ENCODE measurements at places on chromosomes 1 and 21. TPM values are rescaled to one million over a fixed set of nuclear protein-coding genes. Genes with fewer than 3 reads are reported as not detected.
A peak's percentile ranks its signal among the peaks of the same experiment; 100 is the strongest.

- DNase-seq: peak; percentile 73
Measured at GRCh38 chr1:173868266-173869020, at the start of gene ZBTB37. TSS of gene ZBTB37 (plus strand) at chr1:173868380. CDS start at chr1:173870226, 1,846 bp downstream.

DNA sequence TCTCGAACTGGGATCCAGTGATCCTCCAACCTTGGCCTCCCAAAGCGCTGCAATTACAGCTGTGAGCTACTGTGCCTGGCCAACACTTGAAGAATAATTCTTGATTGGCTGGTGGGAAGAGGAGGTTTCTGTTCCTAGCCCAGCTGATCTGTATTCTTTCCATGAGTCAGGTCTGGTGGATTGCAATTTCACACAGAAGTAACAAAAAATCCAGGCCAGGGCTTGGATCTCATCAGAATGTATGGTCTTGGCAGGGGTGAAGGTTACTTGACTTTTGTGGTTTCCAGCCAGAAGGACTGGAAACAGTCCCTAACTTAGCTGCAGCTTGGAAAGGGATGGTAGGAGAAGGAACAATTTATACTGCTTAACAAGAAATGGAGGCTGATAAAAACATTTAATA, 5.1 kb upstream of the HP1BP3 start:
- no peak for DNase-seq

- no peak for DNase-seq
Measured at GRCh38 chr21:42027822-42028765, 17.9 kb upstream of the ZBTB21 start.

DNA sequence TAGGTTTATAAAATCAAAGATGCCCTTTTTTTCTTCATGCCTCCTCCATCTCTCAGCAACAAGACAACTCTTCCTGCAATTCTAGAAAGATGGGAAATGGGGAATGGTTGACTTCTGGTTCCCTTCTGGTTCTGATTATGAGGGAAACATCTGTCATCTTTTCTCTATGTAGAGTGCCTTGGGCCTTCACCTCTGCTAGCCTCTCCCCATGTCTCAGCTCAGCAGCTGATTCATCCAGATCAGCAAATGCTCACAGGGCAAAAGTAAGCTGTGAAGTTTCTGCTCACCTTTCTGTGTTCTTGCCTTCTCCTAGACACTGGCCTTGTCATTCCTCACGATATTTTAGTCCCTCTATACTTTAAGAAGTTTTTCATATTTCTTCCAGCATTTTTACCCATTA, 17.8 kb upstream of the BECN2 start:
- no peak for DNase-seq

GRCh38 chr1:1082776-1083415, 8.8 kb upstream of the RNF223 start:
- DNase-seq: no peak

- no peak for DNase-seq
Measured at GRCh38 chr1:212754680-212755079, 36.9 kb downstream of the NSL1 start.

DNA sequence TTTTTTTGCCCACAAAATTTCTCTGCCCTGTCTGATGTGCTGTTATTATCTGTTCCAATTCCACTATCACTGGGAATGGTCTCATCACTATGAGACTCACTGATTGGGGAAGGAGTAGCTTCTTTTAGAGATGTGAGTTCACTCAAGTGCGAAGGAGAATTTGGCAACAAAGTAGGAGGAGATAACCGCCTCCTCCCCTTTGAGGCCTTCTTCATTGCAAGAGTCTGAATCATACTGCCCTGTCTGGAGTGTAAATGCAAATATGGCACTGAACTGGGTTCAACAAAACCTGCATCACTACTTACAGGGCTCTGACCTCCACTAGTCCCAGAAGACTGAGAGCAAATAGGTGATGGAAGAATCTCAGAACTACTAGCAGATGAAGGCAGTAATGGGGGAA, 83.4 kb downstream of the ASH1L start:
- no peak for DNase-seq

DNA sequence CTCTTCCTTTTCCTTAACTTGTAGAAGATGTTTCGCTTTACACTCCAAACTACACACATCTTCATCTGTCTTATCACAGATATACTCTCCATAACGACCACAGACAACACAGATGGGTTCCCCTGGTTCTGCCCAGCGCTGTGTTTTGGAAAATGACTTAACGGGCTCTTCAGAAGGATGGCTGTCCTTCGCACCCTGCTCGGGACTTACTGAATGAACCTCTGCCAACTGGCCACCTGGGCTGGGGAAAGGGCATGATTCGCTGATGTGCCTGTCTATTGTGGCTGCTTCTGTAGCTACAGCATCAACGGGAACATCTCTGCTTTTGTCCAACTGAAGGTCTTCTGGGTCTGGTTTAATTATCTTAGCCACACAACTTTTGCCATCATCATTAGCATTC, 3.4 kb downstream of the DDX59 start:
- DNase-seq: no peak

GRCh38 chr1:46159516-46159915, 15.4 kb upstream of the TSPAN1 start:
- DNase-seq: no peak

DNA sequence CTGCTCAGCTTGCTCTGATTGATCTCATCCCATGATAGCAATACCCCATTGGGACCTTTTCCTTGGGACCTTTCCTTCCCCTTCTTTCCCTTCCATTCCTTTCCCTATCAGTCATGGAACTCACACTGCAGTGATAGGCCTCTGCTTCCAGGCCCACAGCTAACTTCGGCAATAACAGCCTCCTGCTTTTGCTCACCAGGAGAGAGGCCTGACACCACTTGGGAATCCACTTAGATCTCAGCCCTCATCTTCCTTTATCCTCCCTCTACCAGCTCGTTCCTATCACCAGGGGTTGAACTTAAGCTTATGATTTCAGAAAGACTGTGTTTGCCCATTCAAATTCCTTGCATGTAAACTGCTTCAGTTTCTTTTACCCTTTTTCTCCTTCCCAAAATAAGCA, 11.0 kb upstream of the TIPRL start:
- no peak for DNase-seq

- no peak for DNase-seq
Measured at GRCh38 chr1:219902951-219903350, 25.4 kb downstream of the SLC30A10 start.

DNA sequence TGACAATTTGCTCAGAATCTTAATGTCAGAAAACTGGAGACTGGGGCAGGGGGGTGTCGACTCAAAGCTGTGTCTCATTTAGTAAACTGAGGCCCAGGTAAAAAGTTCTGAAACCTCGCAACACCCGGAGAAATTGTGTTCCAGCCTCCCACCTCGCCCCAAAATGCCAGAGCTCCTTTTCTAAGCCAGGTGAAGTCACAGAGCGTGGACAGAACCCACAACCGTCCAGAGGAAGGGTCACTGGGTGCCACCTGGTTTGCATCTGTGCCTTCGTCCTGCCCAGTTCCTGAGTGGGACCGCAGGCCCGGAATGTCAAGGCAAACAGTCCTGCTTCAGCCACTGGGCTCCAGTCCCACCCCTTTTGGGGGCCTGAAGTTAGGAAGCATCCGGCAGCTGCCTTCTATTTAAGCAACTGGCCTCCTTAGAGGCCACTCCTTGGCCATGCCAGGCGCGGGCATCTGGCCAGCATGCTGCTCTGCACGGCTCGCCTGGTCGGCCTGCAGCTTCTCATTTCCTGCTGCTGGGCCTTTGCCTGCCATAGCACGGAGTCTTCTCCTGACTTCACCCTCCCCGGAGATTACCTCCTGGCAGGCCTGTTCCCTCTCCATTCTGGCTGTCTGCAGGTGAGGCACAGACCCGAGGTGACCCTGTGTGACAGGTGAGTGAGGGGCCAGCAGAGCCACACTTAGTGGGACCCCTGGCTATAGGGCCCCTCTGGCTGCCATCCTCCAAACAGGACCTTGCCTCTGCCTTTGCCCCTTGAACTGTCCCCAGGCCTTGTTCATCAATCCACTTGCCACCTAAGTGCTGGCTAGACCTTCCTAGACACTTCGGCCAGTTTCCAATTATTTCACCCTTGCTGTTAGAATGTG, at the start of gene TAS1R1:
Gene TAS1R1, plus strand, starts transcription at position 401 of the 872 bp plus-strand sequence. Its CDS starts 67 bp downstream, at position 468.
- DNase-seq: no peak

DNA sequence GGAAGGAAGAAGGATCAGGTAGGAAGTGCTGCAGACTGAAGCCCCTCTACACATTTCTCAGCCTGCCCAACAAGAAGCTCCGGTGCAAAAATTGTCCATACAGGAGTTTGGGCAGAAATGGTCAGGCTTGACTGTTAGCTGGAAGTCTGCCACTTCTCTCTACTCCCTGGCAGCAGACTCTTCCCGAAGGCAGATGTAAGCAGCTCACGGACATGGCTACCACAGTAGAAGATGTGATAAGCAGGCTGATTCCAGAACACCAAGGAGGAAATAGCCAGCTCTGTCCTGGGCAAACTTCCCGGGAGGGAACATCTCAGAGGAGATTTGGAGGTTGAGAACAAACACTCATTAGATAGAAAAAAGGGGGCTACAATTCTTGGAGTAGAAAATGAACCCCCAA, 52.6 kb downstream of the TRABD2B start:
- DNase-seq: no peak

GRCh38 chr1:185487026-185487425, 170.0 kb upstream of the IVNS1ABP start:
- DNase-seq: no peak

DNA sequence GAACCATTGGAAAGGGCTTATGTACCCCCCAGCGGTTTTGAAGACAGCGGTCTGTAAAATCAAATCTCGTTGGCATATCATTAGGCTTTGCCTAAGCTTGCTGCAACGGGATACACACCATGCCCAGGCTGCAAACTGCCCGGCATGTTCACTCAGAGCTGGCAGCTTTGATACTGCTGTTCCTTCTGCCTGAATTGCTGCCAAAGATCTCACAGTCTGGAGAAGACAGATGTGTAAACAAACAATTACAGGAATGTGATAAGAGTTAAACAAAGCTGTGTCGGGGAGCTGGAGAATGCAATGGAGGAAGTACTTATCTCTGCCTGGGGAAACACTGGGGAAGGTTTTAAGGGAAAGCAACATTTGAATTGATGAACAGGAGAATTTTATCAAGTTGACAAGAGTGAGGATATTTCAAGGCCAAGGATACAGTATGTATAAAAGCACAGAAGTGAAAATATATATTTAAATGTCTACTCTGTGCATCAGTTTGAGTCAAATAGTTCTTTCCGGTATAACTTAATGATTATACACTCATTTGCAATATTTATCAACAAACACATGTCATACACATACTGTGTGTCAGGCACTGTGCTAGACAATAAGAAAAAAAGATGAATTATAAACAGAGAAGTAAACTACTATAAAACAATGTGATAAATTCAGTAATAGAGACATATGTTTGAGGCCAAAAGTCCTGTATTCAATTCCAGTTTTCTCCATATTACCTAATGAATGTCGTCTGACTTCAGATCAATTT, 29.9 kb downstream of the CHML start:
- DNase-seq: no peak

DNA sequence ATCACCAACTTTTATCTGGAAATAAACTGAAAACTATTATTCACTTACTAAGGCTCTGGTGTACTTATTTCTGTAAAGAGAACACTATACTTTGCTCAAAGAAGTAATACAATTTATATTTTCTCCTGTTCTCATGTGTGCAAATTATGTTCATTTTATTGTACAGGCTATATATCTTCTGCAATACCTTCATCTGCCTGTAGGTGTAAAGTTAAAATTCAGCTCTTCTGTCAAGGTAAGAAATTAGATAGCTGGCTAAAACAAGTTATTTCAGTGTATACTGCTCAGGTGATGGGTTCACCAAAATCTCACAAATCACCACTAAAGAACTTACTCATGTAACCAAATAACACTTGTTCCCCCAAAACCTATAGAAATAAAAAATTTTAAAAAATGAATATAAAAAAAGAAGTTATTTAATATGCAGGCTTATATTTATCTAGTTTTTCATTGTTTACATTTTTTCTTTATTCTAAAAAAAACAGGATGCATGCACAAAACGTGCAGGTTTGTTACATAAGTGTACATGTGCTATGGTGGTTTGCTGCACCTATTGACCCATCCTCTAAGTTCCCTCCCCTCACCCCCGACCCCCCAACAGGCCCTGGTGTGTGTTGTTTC, 81.5 kb downstream of the PTGER3 start:
- DNase-seq: no peak

- no peak for DNase-seq
Measured at GRCh38 chr1:15139654-15140350, 13.7 kb upstream of the TMEM51 start.

FCRL1 gene
- total RNA-seq: not detected

RORC gene
- not detected for total RNA-seq

SLC2A1 gene
- total RNA-seq: 786 TPM

KCND3 gene
- 0.31 TPM for total RNA-seq

AGMAT gene
- total RNA-seq: 0.25 TPM

GBP4 gene
- total RNA-seq: 4.8 TPM

GJC2 gene
- 2.5 TPM for total RNA-seq

C1orf185 gene
- total RNA-seq: not detected

HSPB7 gene
- 6.3 TPM for total RNA-seq

THEM5 gene
- total RNA-seq: not detected

MARK1 gene
- total RNA-seq: 11.8 TPM

AKNAD1 gene
- not detected for total RNA-seq

CELA2A gene
- not detected for total RNA-seq

PLPPR4 gene
- 0.13 TPM for total RNA-seq

FAM3B gene
- 1.5 TPM for total RNA-seq

Measured in mesothelial cell of epicardium (in vitro differentiated cells).